ENCODE measurements at places on chromosomes 16 and 17.

- DNase-seq: no peak
Observed at GRCh38 chr16:82562183-82562683, 64.5 kb upstream of the CDH13 start.

DNA sequence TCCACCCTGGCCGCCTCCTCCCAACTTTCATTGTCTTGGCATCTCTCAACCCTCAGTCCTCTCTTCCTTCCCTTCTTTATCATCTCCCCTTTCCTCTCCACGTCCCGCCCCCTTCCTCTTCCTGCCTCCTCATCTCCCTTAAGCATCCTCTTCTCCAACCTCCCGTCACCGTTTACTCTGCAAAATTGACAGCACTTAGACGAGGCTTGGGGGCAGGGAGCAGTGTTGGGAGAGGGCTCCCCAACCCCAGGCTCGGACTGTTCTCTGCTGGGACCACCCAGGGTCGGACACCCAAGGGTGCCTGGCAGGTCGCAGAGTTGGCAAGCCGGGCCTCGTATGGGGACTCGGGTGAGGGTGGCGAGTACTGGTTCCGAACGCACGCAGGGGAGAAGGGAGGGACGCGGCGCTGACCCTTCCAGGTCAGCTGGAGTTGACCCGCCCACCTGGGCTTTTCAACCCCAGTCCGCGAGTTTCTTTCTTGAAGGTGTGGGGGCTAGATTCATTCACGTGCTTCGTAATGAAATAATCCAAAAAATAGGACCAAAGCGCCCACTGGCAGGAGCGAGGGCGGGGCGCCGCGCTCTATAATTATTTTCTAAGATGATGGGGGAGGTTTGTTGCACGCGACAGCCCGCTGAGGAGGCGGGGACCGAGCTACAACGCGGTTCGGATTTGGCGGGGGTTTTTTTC, 775 bp upstream of the PAGR1 start:
- no peak for DNase-seq

DNA sequence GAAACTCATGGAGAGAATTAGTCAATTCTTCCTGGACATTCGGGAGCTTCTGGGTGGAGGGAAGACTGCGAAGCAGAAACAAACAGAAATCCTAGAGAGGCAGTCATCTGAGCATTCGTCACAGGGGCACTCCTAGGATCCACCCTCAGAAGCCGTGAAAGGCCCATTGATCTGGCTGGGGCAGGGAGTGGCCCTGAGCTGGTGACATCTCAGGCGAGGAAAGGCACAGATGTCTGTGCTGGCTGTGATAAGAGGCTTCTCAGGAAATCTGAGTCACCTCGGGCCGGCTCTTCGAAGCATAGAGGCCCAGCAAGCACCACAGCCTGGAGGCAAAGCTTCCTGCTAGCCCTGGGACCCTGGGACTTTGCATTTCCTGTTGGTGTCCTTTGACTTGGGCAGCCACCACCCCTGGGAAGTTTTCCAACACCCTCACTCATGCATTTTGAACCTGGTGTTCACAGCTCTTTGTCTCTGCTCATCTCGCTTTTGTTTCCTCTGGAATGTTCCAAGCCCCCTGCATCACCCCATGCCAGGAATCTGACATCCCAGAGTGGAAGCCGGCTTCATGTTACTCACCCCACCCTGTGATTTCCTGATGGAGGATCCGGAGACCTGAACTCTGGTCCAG, 23.3 kb upstream of the CDRT4 start:
- no peak for DNase-seq

- DNase-seq: no peak
Observed at GRCh38 chr17:17880577-17881196, 43.9 kb upstream of the SREBF1 start.
